ENCODE measurements at places on chromosomes 13 and 19.

GRCh38 chr13:50419331-50419865, 404.2 kb downstream of the KCNRG start:
- no peak for DNase-seq

DNA sequence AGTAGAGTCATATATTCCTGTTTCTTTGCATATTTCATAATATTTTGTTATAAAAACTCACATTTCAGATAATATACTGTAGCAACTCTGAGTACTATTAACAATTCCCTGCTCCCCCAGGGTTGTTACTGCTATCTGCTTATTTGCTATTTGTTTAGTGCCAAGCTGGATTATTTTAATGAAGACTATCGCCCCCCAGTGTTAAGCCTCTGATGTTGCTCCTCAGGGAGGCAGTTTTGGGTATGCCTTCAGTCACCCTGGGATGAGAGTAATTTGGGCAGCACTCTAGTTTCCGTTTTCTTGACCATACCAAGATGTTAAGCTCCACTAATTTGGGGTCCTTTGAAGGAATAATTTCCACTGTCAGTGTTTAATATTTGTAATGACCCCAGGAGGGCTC, 46.0 kb downstream of the MICU2 start:
- no peak for DNase-seq

DNA sequence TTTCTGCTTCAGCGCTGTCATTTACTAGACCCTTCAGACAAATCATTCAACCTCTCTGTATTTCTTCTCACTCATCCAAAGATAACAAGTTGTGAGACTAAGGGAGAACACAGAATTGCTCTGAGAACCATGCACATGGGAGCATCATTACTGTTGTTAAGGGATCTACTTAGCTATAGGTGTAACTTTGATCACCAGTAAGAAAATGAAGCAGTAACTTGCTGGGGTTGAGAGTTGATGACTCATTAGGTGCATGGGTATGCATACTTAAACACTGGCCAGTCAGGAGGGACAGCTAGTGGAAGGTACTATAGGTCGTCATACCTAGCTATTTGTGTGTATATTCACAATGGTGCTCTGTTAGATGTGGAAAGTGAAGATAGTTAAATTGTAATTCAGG, 61.5 kb downstream of the B3GLCT start:
- DNase-seq, result no peak

GRCh38 chr19:5932609-5933262, 18.7 kb downstream of the CAPS start:
- no peak for DNase-seq

DNA sequence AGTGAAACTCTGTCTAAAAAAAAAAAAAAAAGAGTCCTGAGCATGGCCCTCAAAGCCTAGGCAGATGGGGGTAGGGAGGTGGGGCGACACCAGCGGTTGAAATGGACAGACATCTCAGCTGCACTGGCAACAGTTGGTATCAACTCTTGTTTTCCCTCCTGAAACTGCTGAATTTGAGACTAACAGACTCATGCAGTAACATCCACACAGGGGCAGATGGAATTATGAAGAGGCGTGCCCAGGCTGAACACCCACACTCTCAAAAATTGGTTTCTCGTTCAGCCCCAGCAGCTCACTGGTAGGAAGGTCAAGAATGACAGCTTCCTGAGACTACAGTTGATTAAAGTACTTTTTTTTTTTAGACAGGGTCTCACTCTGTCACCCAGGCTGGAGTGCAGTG, 24.1 kb downstream of the PBX4 start:
- no peak for DNase-seq

GRCh38 chr19:9171393-9171991, 7.3 kb upstream of the OR7D2 start:
- DNase-seq, result no peak

DNA sequence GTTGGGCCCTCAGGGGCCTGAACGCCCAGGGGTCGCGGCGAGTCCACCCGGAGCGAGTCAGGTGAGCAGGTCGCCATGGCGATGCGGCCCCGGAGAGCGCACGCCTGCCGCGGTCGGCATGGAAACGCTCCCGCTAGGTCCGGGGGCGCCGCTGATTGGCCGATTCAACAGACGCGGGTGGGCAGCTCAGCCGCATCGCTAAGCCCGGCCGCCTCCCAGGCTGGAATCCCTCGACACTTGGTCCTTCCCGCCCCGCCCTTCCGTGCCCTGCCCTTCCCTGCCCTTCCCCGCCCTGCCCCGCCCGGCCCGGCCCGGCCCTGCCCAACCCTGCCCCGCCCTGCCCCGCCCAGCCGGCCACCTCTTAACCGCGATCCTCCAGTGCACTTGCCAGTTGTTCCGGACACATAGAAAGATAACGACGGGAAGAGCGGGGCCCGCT, at the start of gene CCNA1:
Gene CCNA1 (plus strand): TSS at position 390 of the 439 bp plus-strand sequence. CDS start 562 bp downstream, outside the sequence.
- DNase-seq, result peak; percentile 38

- DNase-seq, result peak; percentile 81
Observed at GRCh38 chr13:113491418-113491883, 940 bp upstream of the DCUN1D2 start.

DNA sequence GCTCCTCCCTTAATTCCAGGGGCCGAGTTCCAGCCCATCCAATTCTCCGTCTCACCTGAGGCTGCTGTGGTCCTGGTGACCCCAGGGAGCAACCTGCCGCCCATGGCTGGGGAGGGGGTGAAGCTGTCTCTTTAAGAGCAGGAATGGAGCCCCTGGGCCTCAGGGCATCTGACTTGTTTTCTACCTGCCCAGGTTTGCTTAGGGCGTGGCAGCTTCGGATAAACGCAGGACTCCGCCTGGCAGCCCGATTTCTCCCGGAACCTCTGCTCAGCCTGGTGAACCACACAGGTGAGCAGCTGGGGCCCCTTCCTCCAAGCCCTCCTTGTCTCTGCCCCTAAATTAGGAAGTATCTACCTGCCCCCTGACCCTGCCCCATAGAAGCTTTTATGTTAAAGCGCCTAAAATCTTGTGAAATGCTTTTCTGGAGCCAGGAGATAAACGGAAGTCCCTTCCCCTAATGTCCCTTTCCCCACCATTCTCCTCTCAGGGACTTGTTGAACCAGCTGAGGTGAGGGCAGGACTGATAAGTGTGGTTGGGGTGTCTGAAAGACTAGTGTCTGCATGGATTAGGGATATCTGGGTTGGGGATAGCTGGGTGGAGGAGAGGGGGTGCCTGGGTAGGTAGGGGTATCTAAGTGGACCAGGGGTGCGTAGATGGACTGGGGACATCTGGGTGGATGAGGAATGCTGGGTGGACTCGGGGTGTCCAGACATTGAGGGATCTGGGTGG, 614 bp downstream of the FXYD3 start:
- no peak for DNase-seq

DNA sequence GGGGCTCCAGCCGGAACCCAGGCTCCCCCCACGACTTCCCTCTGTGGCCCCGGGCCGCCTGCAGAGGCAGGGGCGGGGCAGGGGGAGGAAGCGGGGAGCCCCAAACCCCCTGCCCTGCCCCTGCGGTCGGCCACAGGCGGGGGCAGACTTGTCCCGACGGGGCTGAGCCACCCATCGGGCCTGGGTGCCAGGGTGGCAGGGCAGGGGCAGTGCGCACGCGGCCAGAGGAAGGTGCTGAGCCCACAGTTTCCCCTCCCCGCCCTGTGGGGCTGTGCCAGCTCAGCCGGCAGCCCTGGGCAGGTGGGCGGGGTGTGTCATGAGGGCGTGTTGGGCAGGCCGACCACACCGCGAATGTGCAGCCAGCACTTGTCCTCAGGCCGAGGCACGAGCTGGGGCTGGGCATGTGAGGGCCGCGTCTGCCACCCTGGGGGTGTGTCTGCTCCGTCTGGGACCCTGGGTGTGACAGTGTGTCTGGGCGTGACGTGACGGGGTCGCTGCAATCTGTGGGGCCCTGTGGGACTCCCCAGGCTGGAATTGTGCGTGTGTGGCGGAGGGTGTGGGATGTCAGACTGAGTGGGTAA, 17.7 kb downstream of the CCDC97 start:
- no peak for DNase-seq

GRCh38 chr13:77001963-77002587, 10.2 kb downstream of the CLN5 start:
- DNase-seq, result no peak

GRCh38 chr19:40433391-40434216, 7.8 kb upstream of the SERTAD1 start:
- DNase-seq, result peak; percentile 97

DNA sequence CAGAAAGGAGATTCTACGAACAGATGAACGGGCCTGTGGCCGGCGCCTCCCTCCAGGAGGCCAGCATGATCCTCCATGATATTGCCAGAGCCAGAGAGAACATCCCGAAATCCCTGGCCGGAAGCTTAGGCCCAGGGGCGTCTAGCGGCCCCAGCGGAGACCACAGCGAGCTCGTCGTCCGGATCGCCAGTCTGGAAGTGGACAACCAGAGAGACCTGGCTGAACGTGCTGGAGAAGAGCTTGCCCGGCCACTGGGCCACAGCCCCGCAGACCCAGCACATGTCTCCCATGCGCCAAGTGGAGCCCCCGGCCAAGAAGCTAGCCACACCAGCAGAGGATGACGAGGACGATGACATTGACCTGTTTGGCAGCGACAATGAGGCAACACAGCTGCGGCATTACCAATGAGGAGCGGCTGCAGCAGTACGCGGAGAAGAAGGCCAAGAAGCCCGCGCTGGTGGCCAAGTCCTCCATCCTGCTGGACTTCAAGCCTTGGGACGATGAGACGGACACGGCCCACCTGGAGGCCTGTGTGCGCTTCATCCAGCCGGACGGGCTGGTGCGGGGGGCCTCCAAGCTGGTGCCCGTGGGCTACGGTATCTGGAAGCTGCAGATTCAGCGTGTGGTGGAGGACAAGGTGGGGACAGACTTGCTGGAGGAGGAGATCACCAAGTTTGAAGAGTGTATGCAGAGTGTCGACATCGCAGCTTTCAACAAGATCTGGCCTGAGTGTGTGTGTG, 78.8 kb upstream of the FRY start:
- no peak for DNase-seq

DNA sequence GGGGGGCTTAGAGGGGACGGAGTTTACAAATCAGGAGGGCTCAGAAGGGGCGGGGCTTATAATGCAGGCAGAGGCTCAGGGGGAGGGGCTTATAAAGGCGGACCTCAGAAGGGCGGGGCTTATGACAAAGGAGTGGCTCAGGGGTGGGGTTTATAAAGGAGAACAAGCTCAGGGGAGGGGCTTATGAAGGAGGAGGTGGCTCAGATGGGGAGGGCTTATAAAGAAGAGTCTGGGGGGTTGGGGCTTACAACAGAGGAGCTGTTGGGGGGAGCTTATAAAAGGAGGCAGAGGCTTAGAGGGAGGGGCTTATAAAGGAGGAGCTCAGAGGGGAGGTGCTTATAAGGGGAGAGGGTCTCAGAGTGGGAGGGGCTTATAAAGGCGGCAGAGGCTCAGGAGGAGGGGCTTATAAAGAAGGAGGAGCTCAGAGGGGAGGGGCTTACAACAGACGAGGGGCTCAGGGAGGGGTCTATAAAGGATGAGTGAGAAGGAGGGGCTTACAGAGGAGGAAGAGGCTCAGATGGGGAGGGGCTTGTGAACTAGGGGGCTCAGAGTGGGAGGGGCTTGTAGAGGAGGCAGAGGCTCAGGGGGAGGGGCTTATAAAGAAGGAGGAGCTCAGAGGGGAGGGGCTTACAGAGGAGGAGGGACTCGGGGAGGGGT, 1.0 kb downstream of the SMIM24 start:
- peak; percentile 39 for DNase-seq

DNA sequence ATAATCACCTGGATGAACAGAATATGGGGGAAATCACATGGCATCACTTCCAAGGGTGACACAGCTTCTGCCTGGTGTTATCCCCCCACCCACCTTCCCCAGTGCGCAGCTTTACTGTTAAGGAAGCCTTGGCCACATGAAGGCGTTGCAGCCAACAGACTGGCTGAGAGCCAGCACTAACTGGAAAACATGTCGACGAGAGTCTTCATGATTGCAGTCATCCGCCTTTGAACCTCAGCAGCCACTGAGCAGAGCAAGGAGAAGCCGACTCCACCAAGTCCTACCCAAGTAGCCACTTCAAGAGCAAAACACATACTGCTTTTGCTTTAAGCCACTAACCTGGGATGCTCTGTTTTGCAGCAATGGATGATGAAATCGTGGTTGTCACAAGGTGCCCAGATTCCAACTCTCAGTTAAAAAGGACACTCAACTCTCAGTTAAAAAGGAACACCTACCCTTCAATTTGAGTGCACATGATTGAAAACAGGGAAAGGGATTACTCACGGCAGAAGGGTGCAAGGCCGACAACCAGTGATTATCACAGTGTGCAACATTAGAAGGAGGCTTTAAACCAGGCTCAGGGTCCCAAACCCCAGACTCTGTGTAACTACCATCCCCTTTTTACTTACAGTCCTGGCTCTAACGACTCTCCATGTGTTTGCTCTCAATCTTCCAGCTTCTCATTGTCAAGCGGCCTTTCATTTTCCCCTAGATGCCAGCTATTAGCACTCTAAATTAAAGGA, 149.1 kb downstream of the KLF12 start:
- no peak for DNase-seq

DNA sequence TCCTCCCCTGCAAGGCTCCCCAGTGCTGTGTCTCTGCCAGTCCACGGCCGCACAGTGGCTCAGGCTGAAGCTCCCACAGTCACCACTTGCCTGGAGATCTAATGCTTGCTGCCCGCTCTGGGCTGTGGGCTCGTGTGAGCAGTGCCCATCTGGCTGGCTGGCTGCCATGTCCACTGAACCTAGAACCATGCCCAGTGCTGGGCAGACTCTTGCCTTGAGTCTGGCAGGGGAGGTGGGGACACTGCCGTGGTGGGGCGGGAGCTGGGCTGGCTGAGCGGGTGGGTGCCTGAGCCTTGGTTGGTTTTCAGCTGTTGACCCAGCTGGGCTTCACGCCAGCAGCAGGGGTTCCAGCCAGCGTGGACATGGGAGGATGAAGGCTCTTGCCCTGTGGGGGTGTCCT, 52.3 kb downstream of the CRTC1 start:
- DNase-seq, result no peak

DNA sequence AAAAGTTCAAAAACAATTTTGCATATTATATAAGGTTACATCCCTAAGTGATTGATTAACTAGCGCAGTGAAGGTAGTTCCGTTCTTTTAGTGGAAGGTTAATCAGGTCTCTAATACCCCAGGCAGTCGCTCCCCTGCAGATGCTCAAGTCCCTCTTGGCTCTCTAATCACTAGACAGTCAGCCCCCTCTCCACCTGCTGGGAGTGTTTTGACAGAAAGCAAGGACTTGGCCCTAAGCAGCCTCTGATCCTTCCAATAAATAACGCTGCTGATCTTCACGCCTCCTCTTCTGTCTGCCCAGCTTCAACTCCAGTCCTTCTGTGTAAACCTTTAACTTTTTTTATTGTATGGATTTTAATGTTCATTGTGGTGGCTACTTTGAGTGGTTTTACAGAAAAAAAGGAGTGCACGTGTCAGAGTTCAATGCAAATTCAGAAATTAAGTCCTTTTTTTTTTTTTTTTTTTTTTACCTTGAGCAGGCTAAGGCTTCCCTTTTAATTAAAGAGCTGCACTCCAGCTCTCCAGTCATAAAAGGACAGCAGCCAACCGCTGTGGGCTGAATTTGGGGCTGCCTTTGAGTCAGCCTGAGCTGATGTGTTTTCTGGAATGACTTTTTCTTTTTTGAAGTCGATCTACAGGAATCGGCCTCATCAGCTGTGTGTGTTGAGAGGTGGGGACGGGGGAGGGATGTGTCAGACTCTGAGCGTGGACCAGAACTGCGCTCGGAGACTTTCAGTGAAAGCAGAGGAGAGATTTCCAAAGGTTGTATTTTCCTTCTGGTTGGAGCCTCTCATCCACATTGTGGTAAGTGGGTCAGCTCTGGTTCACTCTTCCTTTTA, 33.8 kb upstream of the MYO16 start:
- DNase-seq, result no peak
